ENCODE measurements at places on chromosomes 3 and 15. TPM values are rescaled to one million over a fixed set of nuclear protein-coding genes. Genes with fewer than 3 reads are reported as not detected.
A peak's percentile ranks its signal among the peaks of the same experiment; 100 is the strongest.

The CADPS gene
- 20.8 TPM for total RNA-seq

The MST1R gene
- 6.8 TPM for total RNA-seq

The IRAK2 gene
- 0.66 TPM for total RNA-seq

The ADCY5 gene
- total RNA-seq: 5.2 TPM

The PTX3 gene
- total RNA-seq: 2.5 TPM

The FANCD2OS gene
- total RNA-seq: not detected

The GRK7 gene
- not detected for total RNA-seq

The C3orf52 gene
- 5.2 TPM for total RNA-seq

The SLC38A3 gene
- 8.2 TPM for total RNA-seq

- H3K27me3 ChIP-seq: no peaks in the 10 kb centered on the region
- H3K36me3 ChIP-seq: no peaks in the 10 kb centered on the region
- no peak overlapping the region for H3K4me3 ChIP-seq
- no peaks in the 10 kb centered on the region for H3K4me1 ChIP-seq
Measured at GRCh38 chr3:197718891-197719290, 17.8 kb downstream of the RUBCN start.

- no peaks in the 10 kb centered on the region for H3K36me3 ChIP-seq
- no peak for DNase-seq
- H3K27ac ChIP-seq: peak overlapping the region; percentile 41
- H3K27me3 ChIP-seq: no peaks in the 10 kb centered on the region
- H3K4me1 ChIP-seq: no peaks in the 10 kb centered on the region
- no peak overlapping the region for H3K4me3 ChIP-seq
Measured at GRCh38 chr15:69045802-69046201, 31.3 kb downstream of the NOX5 start.

GRCh38 chr3:94234177-94234788 is 171.4 kb downstream of the NSUN3 start:
- H3K4me3 ChIP-seq: no peak overlapping the region
- H3K36me3 ChIP-seq: no peaks in the 10 kb centered on the region
- no peaks in the 10 kb centered on the region for H3K27me3 ChIP-seq
- peak; percentile 55 for DNase-seq
- H3K27ac ChIP-seq: no peak overlapping the region

DNA sequence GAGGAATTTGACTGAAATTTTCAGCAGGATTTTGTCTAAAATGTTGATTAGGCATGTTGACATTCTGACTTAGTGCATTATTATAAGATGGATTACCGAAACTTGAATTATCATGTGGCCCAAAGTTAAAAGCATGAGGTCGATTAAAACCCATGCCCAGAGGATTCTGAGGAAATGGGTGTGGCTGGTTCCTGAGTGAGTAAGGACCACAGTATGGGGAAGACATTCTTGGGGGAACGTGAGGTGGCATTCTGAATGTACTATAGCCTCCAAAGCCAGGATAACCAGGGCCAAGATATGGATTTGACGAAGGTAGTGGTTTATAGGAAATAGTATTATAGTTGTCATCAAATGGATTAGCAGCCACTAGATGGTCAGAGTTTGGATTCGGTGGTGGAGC is 38.7 kb upstream of the DNAAF4 start:
- H3K4me3 ChIP-seq: no peak overlapping the region
- no peak for DNase-seq
- H3K27me3 ChIP-seq: no peaks in the 10 kb centered on the region
- H3K27ac ChIP-seq: no peak overlapping the region

- H3K27ac ChIP-seq: no peak overlapping the region
- no peaks in the 10 kb centered on the region for H3K36me3 ChIP-seq
- H3K4me1 ChIP-seq: peaks cover 5% of the 10 kb centered on the region
Measured at GRCh38 chr3:148551767-148552260, 145.9 kb upstream of the AGTR1 start.

DNA sequence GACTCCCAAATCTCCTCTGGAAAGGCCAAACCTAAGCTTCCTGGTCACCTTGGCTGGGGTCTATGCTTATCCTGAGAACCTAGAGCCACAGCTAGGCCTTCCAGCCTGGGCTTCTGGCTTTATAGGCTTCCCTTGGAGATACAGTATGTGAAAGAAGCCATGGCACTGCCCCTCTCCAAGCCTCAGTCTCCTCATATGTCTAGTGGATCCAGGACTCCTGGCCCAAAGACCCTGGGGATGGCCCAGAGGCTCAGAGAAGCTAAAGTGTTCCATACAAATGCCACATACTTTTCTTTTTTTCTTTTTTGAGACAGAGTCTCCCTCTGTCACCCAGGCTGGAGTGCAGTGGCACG is 8.6 kb downstream of the ACAA1 start:
- H3K27ac ChIP-seq: no peak overlapping the region

- H3K27ac ChIP-seq: no peak overlapping the region
- no peaks in the 10 kb centered on the region for H3K4me1 ChIP-seq
- H3K36me3 ChIP-seq: no peaks in the 10 kb centered on the region
- DNase-seq: no peak
Measured at GRCh38 chr15:39621210-39621609, 40.3 kb downstream of the THBS1 start.

- no peaks in the 10 kb centered on the region for H3K4me1 ChIP-seq
- no peak overlapping the region for H3K27ac ChIP-seq
- H3K4me3 ChIP-seq: no peak overlapping the region
- no peaks in the 10 kb centered on the region for H3K27me3 ChIP-seq
- no peak for DNase-seq
Measured at GRCh38 chr15:74011610-74012009, 17.1 kb downstream of the PML start.

DNA sequence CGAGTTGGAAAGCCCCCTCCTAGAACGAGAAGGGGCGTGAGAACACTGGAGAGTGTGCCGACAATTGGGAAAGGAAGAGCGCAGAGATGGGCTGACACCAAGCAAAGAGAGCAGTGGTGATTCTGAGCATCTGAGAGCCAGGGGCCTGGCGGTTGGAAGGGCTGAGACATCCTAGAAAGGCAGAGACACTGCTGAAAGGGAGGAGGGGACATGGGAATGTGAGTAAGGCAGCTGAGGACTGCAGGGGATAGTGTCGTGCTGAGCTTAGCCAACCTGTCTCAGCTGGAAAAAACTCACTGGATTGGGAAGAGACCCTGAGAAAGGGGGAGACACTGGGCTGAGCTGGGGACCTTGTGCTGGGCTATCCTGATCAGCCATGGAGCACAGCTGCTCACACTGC is 58.1 kb upstream of the SLC6A6 start:
- no peak overlapping the region for H3K27ac ChIP-seq
- peak; percentile 83 for DNase-seq
- H3K27me3 ChIP-seq: no peaks in the 10 kb centered on the region
- peaks cover 8% of the 10 kb centered on the region for H3K4me1 ChIP-seq
- no peak overlapping the region for H3K4me3 ChIP-seq
- H3K36me3 ChIP-seq: no peaks in the 10 kb centered on the region

- H3K4me1 ChIP-seq: peaks cover 3% of the 10 kb centered on the region
- peak overlapping the region; percentile 83 for H3K27ac ChIP-seq
Measured at GRCh38 chr3:148329481-148330235, 368.0 kb upstream of the AGTR1 start.

DNA sequence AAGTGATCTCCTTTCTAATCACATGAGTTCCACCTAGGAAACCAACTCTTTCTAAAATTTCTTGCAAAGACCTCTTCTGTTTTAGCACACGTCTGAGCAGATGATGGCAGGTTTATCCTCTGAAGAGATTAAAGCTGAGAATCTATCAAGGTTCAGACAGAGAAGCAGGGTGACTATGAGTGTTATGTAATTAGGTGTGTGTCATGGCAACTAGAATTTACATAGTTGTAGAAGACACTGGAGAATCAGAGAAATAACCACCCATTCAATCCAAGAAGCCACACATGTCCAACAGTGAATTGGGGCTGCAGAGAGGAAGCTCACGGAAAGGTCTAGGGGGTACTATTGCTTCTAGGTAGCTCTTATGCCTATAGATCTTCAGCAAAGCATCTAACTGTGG is 600.5 kb downstream of the PYDC2 start:
- H3K4me1 ChIP-seq: no peaks in the 10 kb centered on the region
- H3K4me3 ChIP-seq: no peak overlapping the region

GRCh38 chr3:69803681-69804270 is 64.5 kb downstream of the MITF start:
- no peak for DNase-seq
- no peak overlapping the region for H3K27ac ChIP-seq
- no peaks in the 10 kb centered on the region for H3K27me3 ChIP-seq
- H3K4me1 ChIP-seq: no peaks in the 10 kb centered on the region
- no peak overlapping the region for H3K4me3 ChIP-seq
- no peaks in the 10 kb centered on the region for H3K36me3 ChIP-seq

DNA sequence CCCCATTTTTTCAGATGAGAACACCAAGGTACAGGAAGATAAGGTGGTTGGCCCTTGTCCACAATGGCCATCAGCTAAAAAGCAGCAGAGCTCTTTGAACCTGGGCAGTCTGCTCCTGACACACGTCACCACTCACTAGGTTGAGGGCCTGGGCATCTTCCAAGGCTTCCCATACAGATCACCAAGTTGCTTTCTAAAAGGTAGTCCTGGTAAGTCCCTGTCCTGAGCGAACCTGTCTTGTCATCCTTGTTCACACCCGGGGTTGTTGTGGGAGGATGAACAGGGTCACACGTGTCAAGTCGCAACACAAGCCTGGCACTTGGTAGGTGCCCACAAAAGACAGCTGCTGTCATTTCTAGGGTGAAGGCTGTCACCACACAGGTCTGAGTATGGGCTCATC is 260.4 kb downstream of the EPHB1 start:
- no peak overlapping the region for H3K4me3 ChIP-seq
- no peaks in the 10 kb centered on the region for H3K4me1 ChIP-seq
- no peaks in the 10 kb centered on the region for H3K36me3 ChIP-seq
- H3K27me3 ChIP-seq: no peaks in the 10 kb centered on the region

DNA sequence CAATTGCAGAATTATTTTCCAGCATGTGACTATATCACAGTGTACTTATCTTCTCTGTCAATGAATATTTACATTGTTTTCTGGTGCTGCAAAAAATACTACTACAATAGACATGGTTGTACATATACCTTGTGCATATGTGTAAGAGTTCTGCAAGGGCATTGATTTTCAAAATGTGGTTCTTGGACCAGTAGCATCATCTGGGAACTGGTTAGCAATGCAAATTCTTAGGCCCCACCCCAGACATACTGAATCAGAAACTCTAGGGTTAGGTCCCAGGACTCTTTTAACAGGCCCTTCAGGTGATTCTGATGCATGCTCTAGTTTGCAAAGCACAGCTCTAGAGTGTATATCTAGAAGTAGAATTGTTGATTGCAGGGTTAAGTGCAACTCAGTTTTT is 292.3 kb downstream of the ZNF621 start:
- no peak for DNase-seq
- peaks cover 4% of the 10 kb centered on the region for H3K27me3 ChIP-seq
- no peaks in the 10 kb centered on the region for H3K4me1 ChIP-seq
- no peak overlapping the region for H3K4me3 ChIP-seq

DNA sequence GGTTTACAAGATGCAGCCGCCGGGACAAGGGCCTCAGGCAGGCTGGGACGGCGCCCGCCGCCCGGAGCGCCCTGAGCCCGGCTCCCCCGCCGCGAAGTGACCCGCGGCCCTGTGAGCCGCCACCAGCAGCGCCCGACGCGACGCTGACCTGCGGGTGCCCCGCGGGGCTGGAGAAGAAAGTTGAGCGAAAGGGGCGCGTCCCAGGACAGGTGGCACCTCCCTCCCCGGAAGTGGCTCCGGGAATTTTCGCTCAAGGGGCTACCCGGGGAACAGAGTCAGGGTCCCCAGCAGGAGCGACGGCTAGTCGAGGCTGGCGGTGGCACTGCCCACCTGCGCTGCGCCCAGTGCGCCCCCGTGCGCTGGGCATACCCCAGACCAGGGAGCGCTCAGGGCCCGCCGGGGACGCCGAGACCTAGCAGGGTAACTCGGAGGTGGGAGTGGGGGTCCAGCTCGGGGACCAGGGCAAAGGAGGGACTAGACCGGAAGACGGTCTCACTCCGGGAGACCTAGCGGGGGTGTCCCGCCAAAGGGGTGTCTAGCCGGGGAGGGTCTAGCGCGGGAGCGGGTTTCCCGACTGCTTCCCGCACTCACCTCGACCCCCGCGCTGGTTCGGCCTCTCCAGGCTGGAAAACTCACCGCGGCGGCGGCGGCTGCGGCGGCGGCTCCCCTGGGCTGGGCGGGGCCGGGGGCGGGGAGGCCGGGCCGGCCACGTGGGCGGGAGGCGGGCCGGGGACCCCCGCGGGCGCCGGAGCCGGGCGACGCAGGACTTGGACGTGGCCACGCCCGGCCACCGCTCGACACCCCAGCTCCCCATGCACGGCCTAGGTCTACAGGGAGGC is 18.4 kb downstream of the SPATA12 start:
- peaks cover 6% of the 10 kb centered on the region for H3K4me1 ChIP-seq
- peaks cover 12% of the 10 kb centered on the region for H3K27me3 ChIP-seq
- no peaks in the 10 kb centered on the region for H3K36me3 ChIP-seq

- H3K27me3 ChIP-seq: no peaks in the 10 kb centered on the region
- no peaks in the 10 kb centered on the region for H3K36me3 ChIP-seq
- DNase-seq: no peak
- H3K27ac ChIP-seq: no peak overlapping the region
- H3K4me1 ChIP-seq: no peaks in the 10 kb centered on the region
Measured at GRCh38 chr3:24812116-24812515, 317.5 kb upstream of the THRB start.

DNA sequence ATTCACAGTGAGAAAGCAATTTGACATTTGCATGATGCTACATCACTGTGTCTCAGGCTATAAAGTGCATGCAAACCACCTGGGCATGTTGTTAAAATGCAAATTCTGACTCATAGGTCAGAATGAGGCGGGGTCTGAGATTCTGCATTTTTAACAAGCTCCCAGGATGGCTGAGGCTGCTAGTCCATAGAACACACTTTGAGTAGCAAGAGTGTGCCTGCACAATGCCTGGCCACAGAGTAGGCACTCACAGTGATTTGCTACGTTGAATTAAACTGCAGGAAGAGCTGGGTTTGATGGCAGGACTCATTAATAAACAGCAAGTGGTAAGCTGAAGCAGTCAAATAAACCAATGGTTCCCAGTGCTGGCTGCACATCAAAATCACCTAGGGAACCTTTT is 48.1 kb downstream of the NTRK3 start:
- no peak for DNase-seq
- H3K4me1 ChIP-seq: no peaks in the 10 kb centered on the region
- no peaks in the 10 kb centered on the region for H3K36me3 ChIP-seq
- no peaks in the 10 kb centered on the region for H3K27me3 ChIP-seq
- H3K27ac ChIP-seq: no peak overlapping the region

GRCh38 chr3:192177383-192177782 is 550.0 kb downstream of the FGF12 start:
- no peak overlapping the region for H3K27ac ChIP-seq
- no peaks in the 10 kb centered on the region for H3K36me3 ChIP-seq
- H3K4me3 ChIP-seq: no peak overlapping the region
- H3K27me3 ChIP-seq: no peaks in the 10 kb centered on the region

DNA sequence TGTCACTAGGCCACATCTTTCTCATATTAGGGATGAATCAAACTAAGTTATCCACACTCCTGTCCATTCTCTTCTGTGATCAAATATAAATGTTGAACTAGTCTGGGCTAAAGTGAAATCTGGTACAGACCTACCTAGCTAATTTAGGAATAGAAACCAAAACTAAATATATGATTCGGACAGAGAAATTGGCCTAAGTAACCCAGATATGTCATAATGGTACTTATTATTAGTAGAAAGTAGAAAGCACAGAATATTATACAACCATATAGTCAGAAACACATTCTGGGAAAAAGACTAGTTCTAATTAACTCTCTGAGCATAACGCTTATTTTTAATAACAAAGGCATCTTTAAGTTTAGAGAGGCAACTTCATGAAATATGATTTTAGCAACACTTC is 389.0 kb downstream of the LSAMP start:
- H3K4me3 ChIP-seq: no peak overlapping the region
- no peaks in the 10 kb centered on the region for H3K36me3 ChIP-seq
- H3K27ac ChIP-seq: no peak overlapping the region
- H3K27me3 ChIP-seq: no peaks in the 10 kb centered on the region
- DNase-seq: no peak

Measured in endodermal cell (in vitro differentiated cells).